Panc1 (cell line): ENCODE measurements at places on chromosomes 1 and 21. TPM values are rescaled to one million over a fixed set of nuclear protein-coding genes. Genes with fewer than 3 reads are reported as not detected.

The MRPL39 gene
- 24.7 TPM for total RNA-seq

- H3K27me3 ChIP-seq = no peaks in the 10 kb centered on the region
- H3K4me3 ChIP-seq = no peak overlapping the region
- H3K27ac ChIP-seq = no peak overlapping the region
- no peaks in the 10 kb centered on the region for H3K4me1 ChIP-seq
- no peak for DNase-seq
These were observed 29.9 kb downstream of the TTF2 start for GRCh38 chr1:117089996-117090395.

GRCh38 chr1:167431909-167432650, 86.2 kb downstream of the CD247 start:
- DNase-seq = no peak
- no peaks in the 10 kb centered on the region for H3K36me3 ChIP-seq
- no peaks in the 10 kb centered on the region for H3K4me1 ChIP-seq
- H3K4me3 ChIP-seq = no peak overlapping the region

GRCh38 chr1:56199956-56200355, 379.4 kb downstream of the PLPP3 start:
- H3K27ac ChIP-seq = no peak overlapping the region
- no peaks in the 10 kb centered on the region for H3K36me3 ChIP-seq
- no peaks in the 10 kb centered on the region for H3K4me1 ChIP-seq
- H3K27me3 ChIP-seq = no peaks in the 10 kb centered on the region
- no peak overlapping the region for H3K4me3 ChIP-seq

- H3K4me1 ChIP-seq = no peaks in the 10 kb centered on the region
- H3K27ac ChIP-seq = no peak overlapping the region
- no peak overlapping the region for H3K4me3 ChIP-seq
- no peaks in the 10 kb centered on the region for H3K27me3 ChIP-seq
These were observed 211.6 kb downstream of the LRRC40 start for GRCh38 chr1:69993810-69994209.

The HRNR gene
- not detected for total RNA-seq

DNA sequence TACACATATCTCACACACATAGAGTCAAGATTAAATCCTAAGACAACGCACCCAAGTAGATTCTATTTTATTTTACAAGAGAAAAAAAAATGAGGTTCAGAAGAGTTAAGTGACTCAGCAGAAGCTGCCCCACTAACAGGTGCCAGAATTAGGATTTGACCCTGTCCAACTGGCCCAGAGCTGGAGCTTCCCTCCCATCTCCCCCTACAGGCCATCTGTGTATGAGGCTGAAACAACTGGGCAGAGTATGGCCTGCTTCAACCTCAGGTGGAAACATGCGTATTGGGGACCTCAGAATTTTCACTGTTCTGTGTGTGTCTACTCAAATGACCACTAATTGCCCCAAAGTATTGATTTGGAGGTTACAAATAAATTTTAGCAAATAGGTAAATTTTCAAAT, 29.9 kb downstream of the PSMG1 start:
- H3K27me3 ChIP-seq = no peaks in the 10 kb centered on the region
- no peak overlapping the region for H3K27ac ChIP-seq
- no peak overlapping the region for H3K4me3 ChIP-seq
- DNase-seq = no peak
- H3K36me3 ChIP-seq = no peaks in the 10 kb centered on the region
- H3K4me1 ChIP-seq = no peaks in the 10 kb centered on the region

DNA sequence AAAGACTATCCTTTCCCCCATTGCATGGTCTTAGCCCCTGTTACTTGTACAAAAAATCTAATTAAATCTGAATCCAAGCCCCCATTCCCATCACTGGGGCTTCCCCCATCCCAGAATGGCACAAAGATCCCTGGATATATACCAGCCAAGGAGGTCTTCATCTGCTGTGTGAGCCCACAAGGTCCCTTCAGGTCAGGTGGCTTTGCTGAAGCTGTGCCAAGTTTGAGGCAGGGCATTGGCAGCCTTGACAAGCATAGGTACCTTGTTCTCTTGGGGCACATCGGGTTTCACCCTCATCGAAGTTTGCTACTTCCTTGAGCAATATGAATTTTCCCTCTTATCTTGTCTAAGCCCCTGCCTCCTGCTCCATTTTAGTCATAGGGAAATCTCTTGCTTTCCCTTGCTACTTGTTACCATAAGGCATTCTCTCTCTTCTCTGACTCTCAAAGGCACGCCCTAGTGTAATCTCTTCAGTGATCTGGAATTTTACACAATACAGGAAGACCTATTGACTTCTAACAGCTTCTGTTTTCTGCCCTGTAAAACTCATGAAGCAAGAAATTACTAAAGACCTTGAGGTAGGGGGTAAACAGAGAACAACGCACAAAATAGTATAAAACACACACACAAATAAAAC, 71.4 kb upstream of the COG2 start:
- no peak overlapping the region for H3K4me3 ChIP-seq
- H3K27me3 ChIP-seq = peaks cover 8% of the 10 kb centered on the region; the same call in 1 of the 2 replicates
- H3K4me1 ChIP-seq = no peaks in the 10 kb centered on the region
- no peak for DNase-seq
- H3K36me3 ChIP-seq = no peaks in the 10 kb centered on the region

- H3K4me3 ChIP-seq = peak overlapping the region; percentile 56
- H3K27ac ChIP-seq = peak overlapping the region; percentile 79
- no peaks in the 10 kb centered on the region for H3K36me3 ChIP-seq
- no peaks in the 10 kb centered on the region for H3K27me3 ChIP-seq
- DNase-seq = peak; percentile 45
These were observed 1.8 kb downstream of the ATP2B4 start for GRCh38 chr1:203628201-203629015.

- no peaks in the 10 kb centered on the region for H3K27me3 ChIP-seq
- H3K27ac ChIP-seq = no peak overlapping the region
These were observed 12.5 kb downstream of the MECR start for GRCh38 chr1:29218223-29218622.
